ENCODE measurements at places on chromosomes 2 and 18.

- DNase-seq, result no peak
Observed at GRCh38 chr2:96768083-96768561, 7.4 kb downstream of the CNNM4 start.

GRCh38 chr2:239202836-239203235 lies 198.0 kb downstream of the HDAC4 start:
- no peak for DNase-seq

DNA sequence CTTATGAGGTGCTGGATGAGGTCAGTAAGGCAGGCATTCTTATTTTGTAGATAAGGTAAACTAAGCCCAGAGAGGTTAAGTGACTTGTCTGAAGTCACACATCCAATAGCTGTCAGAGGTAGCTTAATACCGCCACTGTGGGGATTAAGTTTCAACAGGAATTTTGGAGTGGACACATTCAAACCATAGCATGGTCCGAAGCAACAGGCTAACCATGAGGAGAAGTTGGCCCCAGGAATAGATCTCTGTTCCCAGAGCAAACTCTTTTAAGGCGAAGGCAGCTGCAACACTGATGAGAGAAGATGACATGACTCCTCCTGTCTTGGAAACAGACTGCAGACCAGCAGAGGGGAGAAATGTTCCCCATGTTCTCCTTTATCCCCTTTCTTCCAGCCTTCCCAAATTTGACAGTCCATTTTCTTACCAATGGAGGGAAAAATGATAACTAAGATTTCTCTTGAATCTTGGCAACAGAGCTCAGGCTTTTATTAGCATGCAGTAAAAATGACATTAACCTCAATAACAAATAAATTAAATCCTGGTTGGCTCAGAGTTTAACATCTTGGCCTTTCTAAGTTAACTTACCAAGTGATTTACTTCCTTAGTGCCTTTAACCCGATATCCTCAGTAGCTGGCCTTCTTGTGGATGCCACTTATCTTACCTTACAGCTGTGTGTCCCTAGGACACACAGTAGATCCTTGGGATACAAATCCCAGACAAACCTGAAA lies 67.9 kb upstream of the STPG4 start:
- DNase-seq, result no peak

DNA sequence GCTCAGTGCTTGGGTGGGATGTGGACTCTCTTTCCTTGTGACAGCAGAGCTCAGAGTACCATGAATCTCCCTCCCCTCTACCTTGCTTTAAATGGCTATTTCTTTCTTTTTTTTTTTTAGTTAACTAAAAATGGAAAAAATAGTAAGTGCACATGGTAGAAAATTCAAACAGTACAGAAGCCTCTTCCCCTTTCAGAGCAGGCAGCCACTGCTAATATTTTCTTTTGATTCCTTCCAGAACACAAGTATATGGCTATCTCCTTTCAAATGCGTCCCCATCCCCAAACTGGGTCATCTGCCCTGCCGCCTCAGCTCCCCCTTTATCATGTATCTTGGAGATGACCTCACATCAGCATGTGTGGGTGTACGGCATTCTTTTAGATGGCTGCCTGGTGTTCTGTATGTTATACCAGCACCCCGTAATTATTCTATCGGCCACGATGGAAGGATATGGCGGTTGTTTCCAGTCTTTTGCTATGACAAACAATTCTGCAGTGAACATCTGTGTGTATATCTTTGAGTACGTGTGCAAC lies 70.5 kb upstream of the DLX2 start:
- DNase-seq, result no peak

DNA sequence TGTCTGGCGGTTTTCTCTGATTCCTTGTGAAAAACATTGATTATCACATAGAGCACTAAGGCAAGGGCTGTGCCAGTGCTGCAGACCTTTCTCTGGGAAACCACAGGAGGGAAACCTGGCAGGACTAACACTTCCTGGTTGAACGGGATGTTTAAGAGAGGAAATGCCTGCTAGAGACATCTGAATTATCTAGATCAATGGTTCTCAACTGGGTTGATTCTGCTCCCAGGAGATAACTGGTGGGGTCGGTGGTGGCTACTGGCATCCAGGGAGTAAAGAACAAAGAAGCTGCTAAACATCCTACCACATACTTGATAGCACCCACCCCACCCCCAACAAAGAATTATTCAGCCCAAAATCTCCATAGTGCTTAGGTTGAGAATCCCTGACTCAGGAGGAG lies 37.5 kb downstream of the DDX18 start:
- DNase-seq, result no peak

- DNase-seq, result no peak
Observed at GRCh38 chr18:45165871-45166270, 449.4 kb upstream of the SLC14A2 start.

DNA sequence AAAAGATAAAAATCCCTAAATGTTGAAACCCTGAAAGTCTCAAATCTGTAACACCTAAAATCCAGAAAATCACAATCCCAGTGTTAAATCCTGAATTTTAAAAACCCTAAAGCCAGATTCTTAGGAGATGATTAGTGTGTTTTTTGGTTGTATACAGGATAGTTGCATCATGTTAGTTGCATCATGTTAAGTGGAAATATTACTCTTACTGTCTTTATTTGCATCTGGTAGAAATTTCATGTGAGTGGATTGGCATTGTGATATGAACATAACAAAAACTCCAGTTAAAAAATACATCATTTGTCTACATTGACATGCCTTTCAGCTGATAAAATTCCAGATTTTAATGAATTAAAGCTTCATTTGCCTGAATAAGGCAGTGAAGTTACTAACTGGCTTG lies 683.1 kb upstream of the ACVR2A start:
- no peak for DNase-seq

DNA sequence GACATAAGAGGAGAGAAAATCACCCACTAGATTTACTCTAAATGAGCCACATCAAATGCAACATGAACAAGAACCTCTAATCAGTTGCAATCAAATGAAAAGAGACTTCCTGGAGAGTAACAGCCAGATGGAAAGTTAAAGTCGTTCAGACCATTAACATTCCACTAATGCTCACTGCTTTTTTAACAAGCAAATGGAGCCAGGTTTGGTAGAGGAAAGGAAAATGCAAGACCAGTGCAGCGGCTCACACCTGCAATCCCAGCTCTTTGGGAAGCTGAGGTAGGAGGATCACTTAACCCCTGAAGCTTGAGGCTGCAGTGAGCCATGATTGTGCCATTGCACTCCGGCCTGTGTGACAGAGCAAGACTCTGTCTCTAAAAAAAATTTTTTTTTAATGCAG lies 48.5 kb downstream of the CACNB4 start:
- DNase-seq, result no peak

- DNase-seq, result no peak
Observed at GRCh38 chr18:35803551-35803950, 168.9 kb upstream of the RMP24 start.

GRCh38 chr2:190637281-190637734 lies 11.6 kb upstream of the NAB1 start:
- DNase-seq, result no peak

- DNase-seq, result no peak
Observed at GRCh38 chr18:62434798-62435197, 88.0 kb upstream of the ZCCHC2 start.

GRCh38 chr2:148459377-148459778 lies 185.2 kb upstream of the EPC2 start:
- DNase-seq, result no peak

- no peak for DNase-seq
Observed at GRCh38 chr2:174779361-174779928, 15.2 kb upstream of the CHRNA1 start.

- DNase-seq, result no peak
Observed at GRCh38 chr2:27105981-27106380, 12.9 kb downstream of the CGREF1 start.

DNA sequence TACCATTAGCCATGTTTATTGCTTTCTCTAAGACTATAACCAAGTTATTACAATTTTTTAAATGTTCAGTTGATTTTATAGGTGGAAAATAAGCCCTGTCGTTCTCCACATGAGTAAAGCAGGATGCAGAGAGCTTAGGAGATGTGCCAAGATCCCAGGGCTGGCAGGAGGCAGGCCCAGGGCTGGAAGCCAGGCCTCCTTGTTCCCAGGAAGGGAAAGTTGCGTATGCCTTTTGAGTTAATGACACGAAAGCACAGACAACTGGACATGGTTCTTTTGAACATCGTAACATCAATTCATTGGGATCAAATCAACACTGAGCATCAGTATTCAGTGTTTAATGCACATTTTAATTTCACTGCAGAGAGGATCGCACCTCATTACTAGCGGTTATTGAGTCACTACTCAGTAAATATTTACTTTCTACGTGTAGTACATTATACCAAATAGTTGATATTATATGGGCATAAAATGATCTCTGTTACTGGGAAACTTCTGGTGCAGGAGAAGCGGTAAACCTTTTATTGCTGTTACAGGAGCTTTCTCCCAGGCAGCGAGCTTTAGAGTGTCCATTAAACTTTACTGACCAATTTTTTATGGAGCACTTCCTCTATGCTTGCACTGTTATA lies 60.0 kb downstream of the RNF144A start:
- no peak for DNase-seq

GRCh38 chr18:3541549-3542386 lies 91.8 kb downstream of the TGIF1 start:
- no peak for DNase-seq

DNA sequence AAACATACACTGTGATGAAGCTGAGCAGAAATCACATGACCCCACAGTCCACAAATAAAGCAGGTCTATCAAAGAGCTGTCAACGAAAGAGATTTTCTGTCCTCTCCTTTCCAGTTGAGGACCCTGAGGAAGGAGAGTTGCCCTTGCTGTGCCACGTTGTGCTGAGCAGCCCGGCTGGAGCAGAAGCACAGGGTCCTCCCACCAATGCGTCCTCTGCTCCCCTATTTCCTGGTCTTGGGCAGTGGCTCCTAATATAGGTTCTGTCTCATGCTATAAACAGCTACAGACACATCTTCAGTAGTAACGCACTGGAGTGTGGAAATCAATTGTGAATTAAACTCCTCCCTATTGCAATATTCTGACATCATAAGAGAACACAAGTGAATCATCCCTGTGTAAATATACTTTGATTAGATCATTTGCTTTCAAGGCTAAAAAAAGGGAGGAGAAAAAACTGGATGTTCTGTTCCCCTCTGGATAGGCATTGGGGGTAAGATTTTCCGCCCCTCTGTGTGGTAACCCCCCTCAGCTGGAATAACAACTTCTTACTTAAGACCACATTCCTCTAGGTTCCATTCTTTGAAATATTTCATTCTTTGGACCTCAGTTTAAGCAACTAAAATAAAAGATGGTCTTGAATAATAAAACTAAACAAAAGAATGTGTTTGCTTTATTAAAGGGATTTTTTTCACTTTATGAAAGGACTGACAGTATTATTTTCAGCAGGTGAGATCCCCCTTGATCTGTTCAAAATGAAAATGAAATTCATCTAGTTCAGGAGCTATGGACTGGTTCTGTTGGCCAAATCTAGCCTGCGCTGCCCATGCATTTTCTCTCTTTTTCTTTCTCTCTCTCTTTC lies 8.3 kb upstream of the RHOB start:
- DNase-seq, result no peak

DNA sequence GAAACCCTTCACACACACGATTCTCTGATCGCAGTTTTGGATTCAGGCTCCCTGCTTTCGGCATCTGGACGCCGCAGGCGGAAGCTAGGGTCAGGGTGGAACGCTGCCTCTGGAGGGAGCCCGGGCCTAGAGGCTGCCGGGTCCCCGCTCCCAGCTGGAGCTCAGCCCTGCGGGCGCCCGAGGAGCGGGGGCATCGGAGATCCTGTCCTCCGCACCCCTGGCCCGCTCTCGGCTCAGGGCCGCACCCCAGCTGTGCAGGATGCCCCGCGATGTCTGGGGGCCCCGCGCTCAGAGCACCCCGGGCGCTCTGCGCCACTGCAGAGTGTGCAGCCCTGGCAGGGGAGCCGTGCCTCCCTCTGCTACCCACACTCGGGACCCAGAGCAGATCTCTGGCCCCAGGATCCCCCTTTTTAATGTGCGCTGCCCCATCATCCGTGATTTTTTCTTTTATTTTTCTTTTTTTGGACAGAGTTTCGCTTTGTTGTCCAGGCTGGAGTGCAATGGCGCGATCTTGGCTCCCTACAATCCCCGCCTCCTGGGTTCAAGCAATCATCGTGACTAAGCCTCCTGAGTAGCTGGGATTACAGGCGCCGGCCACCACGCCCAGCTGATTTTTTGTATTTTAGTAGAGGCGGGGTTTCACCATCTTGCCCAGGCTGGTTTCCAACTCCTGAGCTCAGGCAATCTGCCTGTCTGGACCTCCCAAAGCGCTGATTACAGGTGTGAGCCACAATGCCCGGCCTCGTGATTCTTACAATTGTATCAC lies 54.8 kb upstream of the TUBA3E start:
- no peak for DNase-seq

DNA sequence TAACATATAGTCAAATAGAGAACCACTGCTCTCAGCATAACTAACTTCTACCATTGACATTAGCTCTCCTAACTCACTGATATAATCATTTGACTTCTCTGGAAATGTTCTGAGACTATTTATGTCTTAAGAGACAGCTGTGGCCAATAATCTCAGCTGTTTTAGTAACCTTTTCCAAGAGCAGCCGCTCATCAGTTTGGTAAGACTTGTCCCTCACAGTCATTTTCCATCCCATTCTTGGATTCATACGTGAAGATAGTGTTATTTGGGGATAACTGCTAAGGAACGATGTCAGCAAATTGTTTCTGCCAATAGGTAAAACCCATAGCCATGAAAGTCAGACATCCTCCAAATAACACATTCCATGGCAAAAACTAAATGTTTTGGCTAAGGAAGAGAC lies 127.8 kb downstream of the LNPK start:
- no peak for DNase-seq

GRCh38 chr2:217228732-217229131 lies 368.9 kb upstream of the TNP1 start:
- DNase-seq, result no peak

- DNase-seq, result no peak
Observed at GRCh38 chr2:150809103-150809502, 321.6 kb upstream of the RND3 start.

- DNase-seq, result peak; percentile 41
Observed at GRCh38 chr2:131413148-131413747, 49.3 kb upstream of the RAB6D start.

GRCh38 chr2:201781557-201782051 lies 871 bp upstream of the ALS2 start:
- no peak for DNase-seq

- DNase-seq, result no peak
Observed at GRCh38 chr18:34397286-34397896, 172.7 kb upstream of the NOL4 start.

DNA sequence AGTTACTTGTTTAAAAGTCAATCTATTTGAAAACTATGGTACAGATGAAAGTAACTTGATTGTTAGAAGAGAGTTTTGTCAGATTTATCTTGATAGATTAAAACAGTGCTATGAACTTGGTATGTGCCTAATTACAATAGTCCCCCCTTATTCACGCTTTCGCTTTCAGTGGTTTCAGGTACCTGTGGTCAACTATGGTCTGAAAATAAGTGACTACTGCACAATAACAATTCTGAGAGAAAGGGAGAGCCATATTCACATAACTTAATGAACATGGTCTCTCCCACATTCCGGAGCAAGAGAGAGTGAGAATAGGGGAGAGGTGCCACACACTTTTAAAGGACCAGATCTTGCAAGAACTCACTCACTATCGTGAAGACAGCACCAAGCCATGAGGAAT lies 13.2 kb upstream of the MAP4K4 start:
- no peak for DNase-seq

- no peak for DNase-seq
Observed at GRCh38 chr2:239724851-239725550, 300.1 kb downstream of the NDUFA10 start.

GRCh38 chr2:132936261-132936660 lies 266.3 kb upstream of the LYPD1 start:
- DNase-seq, result no peak

All from right renal pelvis (tissue), 4 donors.